Breast epithelium (tissue), 4 donors: ENCODE measurements at places on chromosomes 5 and 9.

DNA sequence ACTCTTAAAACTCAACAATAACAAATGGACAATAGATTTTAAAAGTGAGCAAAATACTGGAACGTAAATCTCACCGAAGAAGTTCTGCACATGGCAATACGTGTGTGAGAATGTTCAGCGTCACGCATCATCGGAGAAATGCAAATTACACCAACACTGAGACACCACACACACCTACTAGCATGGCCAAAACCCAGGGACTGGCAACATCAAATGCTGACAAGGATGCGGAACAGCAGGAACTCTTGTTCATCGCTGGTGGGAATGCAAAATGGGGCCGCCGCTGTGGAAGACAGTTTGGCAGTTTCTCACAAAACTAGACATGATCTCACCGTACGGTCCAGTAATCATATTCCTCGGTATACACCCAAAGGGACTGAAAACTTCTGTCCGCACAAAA, 21.6 kb upstream of the CLPTM1L start:
- DNase-seq = no peak

DNA sequence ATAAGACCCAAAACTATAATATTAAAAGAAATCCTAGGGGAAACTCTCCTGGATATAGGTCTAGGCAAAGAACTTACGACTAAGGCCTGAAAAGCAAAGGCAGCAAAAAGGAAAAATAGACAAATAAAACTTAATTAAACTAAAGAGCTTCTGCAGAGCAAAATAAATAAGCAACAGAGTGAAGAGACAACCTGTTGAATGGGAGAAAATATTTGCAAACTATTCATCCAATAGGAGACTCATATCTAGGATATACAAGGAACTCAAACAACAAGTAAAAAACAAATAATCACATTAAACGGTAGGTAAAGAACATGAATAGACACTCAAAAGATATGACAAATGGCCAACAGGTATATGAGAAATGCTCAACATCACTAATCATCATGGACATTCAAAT, 318.6 kb downstream of the CSNK1G3 start:
- no peak for DNase-seq

DNA sequence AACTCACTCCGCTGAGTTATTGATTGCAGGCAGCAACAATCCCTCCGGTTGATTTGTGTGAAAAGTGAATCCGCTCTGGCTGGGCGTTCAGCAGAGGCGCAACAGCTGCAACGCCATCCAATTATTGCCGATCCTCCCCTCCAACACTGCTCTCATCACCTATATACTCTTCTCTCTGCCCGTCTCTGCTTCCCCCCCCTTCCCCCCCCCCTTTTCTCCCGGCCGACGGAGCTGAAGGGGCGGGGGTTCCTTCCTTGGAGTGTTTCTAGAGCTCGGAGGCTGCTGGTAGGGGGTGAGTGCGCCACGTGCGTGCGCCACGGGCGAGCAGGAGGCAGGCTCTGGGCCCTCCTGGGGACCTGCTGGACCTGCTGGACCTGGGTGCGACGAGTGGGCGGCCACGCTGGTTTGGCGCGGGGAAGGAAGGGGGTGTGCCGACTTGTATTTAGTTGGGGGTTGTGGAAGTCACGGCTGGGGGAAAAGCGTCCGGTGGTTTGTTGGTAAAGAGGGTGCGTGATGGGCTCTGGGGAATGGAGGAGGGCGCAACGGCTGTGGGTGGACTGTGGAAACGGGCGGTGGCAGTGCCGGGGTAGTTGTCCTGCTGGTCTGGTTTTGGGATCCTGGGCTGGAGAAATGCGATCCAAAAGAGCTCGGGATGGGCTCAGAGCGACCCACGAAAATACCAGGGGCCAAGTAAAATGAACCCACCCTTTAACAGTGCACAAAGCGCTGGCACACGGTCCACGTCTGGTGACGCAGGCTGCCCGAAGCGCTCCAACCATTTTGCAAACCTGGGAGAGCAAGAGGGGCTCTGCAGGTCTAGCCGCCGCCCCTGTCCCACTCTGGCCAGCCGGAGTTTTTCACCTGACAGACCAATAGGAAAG, 6.4 kb upstream of the MEF2C start:
- DNase-seq = no peak

GRCh38 chr9:30244877-30245276, 2139.6 kb upstream of the ACO1 start:
- no peak for DNase-seq

DNA sequence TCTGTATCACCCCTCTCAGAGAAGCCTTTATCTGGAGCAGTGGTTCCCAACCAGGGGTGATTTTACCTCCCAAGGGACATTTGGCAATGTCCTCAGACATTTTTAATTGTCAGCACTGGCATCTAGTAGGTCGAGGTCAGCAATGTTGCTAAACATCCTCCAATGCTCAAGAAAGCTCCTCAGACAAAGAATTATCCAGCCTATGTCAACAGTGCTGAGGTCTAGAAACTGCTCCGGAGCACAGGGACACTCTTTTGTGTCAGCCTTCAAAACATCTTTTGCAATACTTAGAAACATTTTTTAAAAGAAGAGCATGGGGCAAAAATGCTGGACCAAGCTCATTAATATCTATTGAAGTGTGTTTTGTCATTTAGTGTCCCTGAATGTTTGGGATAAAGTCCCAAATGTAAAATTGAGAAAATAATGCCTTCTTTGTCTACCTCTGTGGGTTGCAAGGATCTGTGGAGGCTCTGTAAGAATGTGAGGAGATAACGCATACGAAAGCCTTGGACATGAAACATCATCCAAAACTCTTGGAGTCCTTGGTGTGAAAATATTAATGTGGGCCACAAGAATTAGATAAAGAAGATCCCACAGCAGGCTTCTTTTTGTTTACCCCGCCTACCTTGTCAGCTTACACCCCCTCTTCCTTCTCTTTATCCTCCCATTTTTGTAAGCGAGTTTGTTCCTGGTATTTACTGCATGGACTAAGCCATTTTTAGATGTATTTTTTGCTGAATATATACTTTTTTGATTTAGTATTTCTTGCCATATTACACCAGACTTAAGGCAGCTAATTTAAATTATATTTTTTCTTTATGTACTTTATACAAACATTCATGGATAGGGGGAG, 193.5 kb downstream of the CD180 start:
- no peak for DNase-seq

DNA sequence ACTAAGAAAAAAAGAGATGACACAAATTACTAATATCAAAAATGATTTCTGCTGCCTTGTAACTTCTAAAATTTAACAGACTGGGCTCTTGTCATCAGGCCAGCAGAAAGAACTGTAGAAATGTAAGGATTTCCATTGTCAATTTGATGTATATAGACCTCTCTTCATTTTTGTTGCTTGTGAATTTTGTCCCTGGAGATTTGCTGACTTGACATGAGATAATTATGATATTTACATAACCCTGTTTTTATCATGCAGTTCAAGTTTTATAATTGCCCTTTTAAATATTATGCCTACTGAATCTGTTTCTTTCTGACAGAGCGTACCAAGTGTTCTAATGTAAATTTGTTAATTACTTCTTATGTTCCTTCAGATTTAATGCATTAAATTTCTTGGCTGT, 23.9 kb downstream of the TMEM215 start:
- no peak for DNase-seq

DNA sequence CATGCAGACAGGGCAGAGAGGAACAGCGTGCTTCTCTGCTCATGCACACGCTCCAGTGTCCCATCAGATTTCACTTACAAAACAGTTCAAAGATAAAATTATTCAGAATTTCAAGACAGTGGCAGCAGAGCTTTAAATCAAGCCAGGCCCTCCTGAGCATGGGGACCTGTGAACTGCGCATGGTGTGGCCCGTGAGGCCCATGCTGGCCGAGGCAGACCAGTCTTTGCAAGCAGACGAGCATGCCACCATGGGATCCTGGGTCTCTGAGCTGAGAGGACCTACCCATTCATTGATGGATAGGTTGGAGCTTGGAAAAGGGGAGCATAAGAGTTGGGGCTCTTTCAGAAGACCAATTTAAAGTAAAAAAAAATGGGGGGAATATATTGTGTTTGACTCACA, 35.0 kb upstream of the SAP30L start:
- no peak for DNase-seq

DNA sequence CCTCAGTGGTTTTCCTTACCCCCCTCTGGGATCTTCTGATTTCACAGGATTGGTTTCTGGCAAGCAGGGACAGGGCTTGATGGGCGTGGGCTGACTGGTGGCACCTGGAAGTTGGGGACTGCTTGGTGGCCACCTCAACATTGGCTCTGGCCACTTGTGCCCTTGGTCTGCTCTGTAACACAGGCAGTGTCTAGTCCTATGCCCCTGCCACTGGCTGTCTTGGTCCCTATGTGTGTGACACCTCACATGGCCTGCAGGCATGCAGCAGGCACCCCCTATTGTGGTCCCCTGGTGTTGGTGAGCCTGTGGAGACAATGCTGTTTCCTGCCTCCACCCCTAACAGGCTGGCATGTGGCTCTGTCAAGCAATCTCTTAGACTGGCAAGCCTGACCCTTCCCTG, 71.3 kb downstream of the GDA start:
- DNase-seq = no peak

GRCh38 chr9:9942764-9943424, 669.9 kb downstream of the PTPRD start:
- DNase-seq = no peak

DNA sequence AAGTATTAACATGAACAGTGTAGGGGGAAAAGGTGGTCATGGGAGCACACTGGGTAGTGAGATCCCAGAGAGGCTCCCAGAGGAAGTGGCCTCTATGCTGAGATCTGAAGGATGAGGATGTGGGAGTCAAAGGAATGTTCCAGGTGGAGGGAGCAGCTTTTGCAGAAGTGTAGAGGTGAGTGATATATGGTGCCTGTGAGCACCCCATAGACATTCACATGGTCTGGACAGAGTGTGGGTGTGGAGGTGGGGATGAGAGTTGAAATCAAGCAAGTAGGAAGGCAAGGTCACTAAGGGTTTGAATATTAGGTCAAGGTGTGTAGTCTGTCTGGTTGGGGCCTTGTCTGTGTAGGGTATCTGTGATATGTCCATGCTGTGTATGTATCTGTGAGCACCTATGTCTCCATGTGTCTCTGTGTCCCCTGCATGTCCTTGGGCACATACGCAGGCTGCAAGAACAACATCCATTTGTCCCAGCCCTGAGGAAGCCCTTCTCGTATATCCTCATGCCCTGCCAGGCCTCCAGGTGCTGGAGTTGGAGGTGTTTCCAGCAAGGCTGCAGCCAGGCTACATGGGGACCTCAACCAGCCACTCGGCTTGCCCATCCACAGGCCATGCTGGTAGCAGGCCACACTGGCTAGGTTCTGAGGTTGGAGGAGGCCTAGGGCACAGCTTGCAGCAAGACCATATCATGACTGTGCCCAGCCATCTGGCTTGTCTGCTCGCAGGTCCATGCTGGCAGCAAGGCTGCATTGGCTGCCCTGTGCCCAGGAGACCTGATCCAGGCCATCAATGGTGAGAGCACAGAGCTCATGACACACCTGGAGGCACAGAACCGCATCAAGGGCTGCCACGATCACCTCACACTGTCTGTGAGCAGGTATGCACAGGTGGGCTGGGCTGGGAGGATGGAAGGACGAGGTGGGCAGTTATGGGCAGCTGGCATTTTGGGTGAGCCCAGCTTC, 4.7 kb downstream of the PDLIM4 start:
- no peak for DNase-seq

DNA sequence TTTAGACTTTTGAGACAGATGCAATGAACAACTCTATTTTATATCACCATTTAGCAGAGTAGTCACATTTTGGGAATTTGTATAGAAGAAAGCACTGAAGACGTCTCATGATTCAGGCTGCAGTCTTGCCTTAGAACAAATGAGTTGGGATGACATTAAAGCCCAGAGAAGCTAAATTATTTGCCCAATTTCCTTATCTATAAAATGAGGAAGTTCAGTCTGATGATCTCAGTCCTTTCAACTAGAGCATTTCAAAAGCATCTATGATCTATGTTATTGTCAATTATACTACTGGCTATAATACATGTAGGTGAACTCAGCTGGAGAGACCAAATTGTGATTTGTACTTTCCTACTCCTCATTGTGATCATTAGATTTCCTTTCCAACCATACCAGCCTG, 154.1 kb downstream of the OSTF1 start:
- DNase-seq = no peak

GRCh38 chr5:67577424-67577823, 380.8 kb upstream of the CD180 start:
- DNase-seq = no peak

DNA sequence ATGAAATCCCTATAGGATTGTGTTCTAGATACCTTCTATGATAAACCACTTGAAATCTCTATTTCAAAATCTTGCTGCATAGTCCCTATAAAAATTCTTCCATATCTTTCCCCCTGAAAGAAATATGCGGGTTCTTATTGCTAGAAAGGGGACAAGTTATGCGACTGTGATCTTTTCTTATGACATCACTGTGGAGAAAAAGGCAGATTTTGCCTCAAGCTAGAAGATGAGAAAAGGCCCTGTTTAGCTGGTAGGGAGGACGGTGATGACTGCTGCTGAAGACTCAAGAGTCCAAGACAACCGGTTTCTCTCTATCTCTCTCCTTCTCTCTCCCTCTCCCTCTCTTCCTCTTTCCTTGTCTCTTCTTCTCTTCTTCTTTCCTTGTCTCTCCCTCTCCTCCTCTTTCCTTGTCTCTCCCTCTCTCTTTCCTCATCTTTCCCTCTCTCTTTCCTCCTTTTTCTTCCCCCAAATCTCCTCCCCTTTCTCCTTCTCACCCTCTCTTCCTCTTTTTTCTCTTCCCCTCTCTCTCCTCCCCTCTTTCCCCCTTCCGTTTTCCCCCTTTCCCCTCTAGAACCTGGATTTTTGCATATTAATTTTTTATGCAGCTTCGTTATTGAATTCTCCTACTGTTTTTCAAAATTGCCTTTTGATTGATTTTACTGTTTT, 5.3 kb downstream of the OR2S2 start:
- DNase-seq = no peak

GRCh38 chr9:3828495-3828894, 302.7 kb upstream of the RFX3 start:
- DNase-seq = no peak

DNA sequence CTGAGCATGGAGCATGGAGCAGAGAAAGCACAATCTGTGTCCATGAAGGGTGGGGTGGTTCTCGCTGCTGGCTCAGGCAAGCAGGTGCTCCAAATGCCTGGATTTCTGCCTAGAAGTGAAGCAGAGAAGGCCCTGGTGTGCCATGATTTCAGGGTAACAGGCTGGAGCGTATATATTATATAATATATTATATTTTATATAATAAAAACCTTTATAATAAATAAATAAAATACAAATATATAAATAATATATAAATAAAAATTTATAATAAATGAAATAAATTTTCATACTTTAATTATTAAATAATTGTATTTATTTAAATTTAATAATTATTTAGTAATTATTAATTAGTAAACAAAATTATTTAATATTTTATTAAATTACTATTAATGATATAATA, 707.4 kb upstream of the COX7C start:
- no peak for DNase-seq

DNA sequence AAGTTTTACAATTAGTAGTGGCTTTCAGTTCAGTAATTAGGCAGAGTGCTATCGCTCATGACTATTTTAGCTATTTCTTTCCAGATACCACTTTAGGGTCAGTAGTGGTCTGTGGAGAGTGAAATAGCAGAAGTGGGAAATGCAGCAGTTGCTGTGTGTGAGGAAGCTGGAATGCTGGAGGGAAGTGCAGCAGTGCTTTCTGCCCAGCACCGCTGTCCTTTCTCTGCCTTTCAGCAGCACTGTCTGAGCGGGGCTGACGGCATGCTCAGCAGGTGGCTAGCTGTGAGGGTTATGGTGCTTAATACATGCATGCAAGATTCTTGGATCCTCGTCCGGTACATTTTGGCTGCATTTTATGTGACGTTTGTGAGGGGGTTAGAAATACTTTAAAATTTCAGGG, 213.9 kb downstream of the PBX3 start:
- DNase-seq = no peak

GRCh38 chr5:119269061-119269944, 86.5 kb upstream of the TNFAIP8 start:
- DNase-seq = no peak

- DNase-seq = no peak
Observed at GRCh38 chr5:160852049-160852448, at the start of gene ATP10B. Gene ATP10B, minus strand, starts transcription at chr5:160852211. Its CDS starts 164,137 bp downstream, at chr5:160688074.
